ENCODE measurements at places on chromosomes 7 and 10. TPM values are rescaled to one million over a fixed set of nuclear protein-coding genes. Genes with fewer than 3 reads are reported as not detected.

Gene DRGX
- not detected for total RNA-seq

Gene WDFY4
- total RNA-seq: under 0.01 TPM

Gene MSS51
- 1.2 TPM for total RNA-seq

Gene FAM180A
- 78.5 TPM for total RNA-seq

Gene CTAGE15
- total RNA-seq: 0.13 TPM

Gene BMPR1A
- 64.3 TPM for total RNA-seq

Gene TLL2
- 0.06 TPM for total RNA-seq

Gene LRRD1
- 0.12 TPM for total RNA-seq

Gene FGFBP3
- total RNA-seq: 1.1 TPM

Gene ADRB1
- not detected for total RNA-seq

Gene AGAP9
- total RNA-seq: 2.0 TPM

Gene OR2A12
- not detected for total RNA-seq

Gene TRPV5
- total RNA-seq: not detected

Gene CYP2W1
- not detected for total RNA-seq

Gene C7orf57
- not detected for total RNA-seq

Gene GPR26
- not detected for total RNA-seq

Gene PRF1
- total RNA-seq: not detected

Gene MUC3A
- not detected for total RNA-seq

Gene KLF14
- total RNA-seq: not detected

Gene PON1
- total RNA-seq: not detected

Gene PLEKHS1
- not detected for total RNA-seq

Gene STEAP1B
- total RNA-seq: 18.9 TPM

Gene NYAP1
- 0.13 TPM for total RNA-seq

Gene UCMA
- not detected for total RNA-seq

Gene VAX1
- total RNA-seq: not detected

Gene PRLHR
- total RNA-seq: not detected

Gene MMRN2
- total RNA-seq: 13.2 TPM

Gene SH2D4B
- total RNA-seq: not detected

Gene SAP25
- total RNA-seq: not detected

Gene GSTO2
- total RNA-seq: 3.4 TPM

Gene GATA3
- total RNA-seq: 0.06 TPM

Gene HHEX
- total RNA-seq: 4.6 TPM

Measured in aortic smooth muscle cell (primary cell).